ENCODE measurements at places on chromosomes 12 and 14.

GRCh38 chr12:117331691-117332090 lies 29.7 kb downstream of the NOS1 start:
- DNase-seq: no peak

DNA sequence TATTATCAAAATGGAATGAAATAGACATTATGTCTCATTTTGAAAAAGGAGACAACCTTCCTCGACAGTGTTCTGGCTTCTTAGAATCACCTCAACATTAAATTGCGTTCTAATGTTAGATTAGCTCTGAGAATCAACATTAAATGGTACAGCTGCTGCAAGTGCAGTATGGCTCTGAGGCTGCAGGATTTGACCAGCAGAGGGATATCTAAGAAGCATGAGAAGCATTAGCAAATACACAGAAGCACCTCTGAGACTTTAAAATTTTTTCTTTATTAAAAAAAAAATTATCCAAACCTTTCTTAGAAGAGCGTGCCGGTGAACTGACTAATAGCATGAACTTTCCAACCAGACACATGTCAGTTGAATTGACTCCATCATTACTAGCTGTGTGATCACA lies 253.4 kb upstream of the LRIG3 start:
- peak; percentile 43 for DNase-seq

DNA sequence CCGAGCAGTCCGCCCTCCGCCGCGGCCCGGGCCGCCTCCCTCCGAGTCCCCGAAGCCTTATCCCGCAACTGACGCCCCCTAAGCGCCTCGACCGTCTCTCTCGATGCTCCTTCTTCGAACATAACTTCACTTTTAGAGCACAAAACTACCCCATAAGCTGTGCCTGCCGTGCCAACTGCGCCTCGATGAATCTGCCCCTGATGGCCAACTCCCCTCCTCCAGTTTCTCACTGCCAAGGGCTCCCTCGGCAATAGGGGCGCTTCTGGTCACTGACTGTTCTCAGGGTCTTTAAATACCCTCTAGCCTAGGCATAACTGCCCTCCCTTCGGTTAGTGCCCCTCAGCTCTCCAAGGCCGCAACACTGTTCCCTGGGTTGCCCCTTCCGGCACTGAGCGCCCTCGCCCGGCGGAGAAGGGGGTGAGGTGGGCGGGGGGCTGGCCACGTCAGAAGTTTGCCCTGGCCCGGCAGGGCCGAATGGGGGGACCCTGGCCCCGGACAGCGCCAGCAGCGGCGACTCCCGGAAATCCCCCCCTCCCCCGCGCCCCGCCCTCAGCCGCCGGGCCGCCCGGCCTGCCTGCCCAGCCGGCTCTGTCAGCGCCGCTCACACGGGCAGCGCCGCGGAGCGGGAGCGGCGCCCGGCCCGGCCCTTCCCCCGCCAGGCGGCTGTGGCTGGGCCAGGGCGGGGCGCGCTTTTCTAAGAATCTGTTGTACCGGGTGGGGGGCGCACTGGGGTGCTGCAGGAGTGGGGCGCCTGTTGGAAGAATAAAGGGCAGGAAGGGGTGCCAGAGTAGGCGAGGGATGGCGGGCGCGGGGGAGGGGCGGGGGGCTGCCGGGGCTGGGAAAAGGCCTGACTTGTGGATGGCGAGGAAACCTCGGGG lies 10.6 kb downstream of the RARG start:
- peak; percentile 53 for DNase-seq

- DNase-seq: no peak
These were observed 188.1 kb downstream of the RGS6 start for GRCh38 chr14:72120315-72120714.

- DNase-seq: no peak
These were observed 395 bp upstream of the GNB3 start for GRCh38 chr12:6840330-6840729.

- DNase-seq: no peak
These were observed 487.5 kb downstream of the TMEM121 start for GRCh38 chr14:106013879-106014376.

- DNase-seq: no peak
These were observed 18.9 kb downstream of the ALDH2 start for GRCh38 chr12:111785651-111786050.

GRCh38 chr12:14946861-14947260 lies 8.5 kb upstream of the ERP27 start:
- DNase-seq: no peak

DNA sequence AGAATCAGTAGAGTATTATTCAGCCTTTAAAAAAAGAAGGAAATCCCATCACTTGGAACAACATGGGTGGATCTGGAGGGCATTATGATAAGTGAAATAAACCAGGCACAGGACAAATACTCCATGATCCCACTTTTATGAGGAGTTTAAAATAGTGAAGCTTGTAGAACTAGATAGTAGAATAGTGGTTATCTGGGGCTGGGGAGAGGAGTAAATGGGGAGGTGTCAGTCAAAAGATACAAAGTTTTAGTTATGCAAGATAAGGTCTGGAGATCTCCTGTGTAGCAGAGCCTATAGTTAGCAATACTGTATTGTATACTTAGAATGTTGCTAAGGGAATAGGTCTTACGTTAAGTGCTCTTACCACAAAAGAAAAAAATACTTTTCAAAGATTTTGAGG lies 64.9 kb downstream of the RIC8B start:
- no peak for DNase-seq

DNA sequence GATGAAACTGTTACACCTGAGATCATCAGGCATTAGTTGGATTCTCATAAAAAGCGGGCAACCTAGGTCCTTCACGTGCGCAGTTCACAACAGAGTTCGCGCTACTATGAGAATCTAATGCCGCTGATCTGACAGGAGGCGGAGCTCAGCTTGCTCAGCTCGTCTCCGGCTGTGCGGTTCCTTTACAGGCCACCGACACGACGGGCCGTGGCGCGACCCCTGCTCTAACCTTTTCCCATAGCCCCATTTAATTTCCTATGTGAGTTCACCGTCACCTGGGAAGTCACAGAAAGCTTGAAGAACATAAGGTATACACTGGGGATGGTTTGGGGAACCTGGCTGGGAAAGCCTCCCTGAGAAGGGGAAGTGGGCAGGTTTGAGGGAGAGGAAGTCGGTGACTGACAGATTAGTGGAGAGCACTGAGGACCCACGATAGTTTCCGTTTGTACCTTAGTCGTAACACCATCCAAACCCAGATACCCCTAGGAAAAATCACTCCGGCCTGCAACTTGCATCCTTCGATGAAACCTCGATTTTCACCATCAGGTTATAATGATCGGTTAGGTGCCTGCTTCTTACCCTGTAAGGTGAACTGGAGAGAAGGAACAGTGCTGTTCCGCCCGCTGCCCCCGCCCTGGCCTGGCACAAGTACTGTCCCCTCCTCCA lies 2.8 kb upstream of the AAAS start:
- DNase-seq: no peak

- no peak for DNase-seq
These were observed 9.2 kb downstream of the GABARAPL1 start for GRCh38 chr12:10221846-10222245.

DNA sequence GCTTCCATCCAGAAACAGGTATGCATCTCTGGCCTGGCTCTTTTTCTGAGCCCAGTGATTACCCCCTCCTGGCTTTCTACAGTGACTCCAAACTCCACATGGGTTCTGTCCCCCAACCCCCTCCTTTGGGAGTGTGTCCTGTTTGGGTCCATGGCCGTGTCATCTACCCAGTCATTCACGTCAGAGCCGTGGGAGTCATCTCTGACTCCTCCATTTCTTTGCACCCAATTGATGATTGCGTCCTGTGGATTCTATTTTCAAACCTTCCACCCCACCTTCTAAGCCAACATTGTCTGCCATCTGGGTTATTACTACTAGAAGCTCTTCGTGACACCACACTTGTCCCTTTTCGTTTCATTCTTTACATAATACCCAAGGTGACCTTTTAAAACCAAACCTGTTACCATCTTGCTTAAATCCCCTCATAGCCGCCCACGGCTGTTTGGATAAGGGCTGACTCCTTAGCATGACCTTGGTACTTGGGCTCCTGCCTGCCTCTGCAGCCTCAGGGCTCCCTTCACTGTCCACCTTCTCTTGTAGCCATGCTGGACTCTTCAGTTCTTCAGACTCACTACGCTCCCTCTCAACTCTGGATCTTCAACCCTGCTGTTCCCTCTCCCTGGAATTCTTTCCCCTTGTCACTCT lies 38.1 kb upstream of the NT5DC3 start:
- DNase-seq: no peak

GRCh38 chr12:85866986-85867776 lies 6.9 kb upstream of the NTS start:
- peak; percentile 56 for DNase-seq

DNA sequence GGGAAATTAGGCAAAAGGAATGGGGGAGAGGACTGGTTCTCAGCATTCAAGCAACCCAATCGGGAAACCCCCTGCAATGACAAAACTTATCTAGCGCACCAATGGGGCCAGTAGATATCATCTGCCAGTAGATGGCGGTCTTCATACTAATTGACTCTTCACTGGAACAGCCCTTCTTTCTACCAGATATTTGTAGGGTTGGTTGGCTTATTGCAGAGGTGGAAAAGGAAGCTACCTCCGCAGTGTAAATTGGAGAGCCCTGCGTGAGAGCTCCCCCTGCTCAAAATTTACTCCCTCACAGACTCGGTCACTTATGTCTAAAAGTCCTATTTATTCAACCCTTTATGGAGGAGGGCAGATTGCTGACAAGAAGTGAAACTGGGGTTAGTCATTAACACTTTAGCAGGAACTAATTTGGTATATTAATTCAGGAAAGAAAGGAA lies 166.1 kb upstream of the CCND2 start:
- no peak for DNase-seq

DNA sequence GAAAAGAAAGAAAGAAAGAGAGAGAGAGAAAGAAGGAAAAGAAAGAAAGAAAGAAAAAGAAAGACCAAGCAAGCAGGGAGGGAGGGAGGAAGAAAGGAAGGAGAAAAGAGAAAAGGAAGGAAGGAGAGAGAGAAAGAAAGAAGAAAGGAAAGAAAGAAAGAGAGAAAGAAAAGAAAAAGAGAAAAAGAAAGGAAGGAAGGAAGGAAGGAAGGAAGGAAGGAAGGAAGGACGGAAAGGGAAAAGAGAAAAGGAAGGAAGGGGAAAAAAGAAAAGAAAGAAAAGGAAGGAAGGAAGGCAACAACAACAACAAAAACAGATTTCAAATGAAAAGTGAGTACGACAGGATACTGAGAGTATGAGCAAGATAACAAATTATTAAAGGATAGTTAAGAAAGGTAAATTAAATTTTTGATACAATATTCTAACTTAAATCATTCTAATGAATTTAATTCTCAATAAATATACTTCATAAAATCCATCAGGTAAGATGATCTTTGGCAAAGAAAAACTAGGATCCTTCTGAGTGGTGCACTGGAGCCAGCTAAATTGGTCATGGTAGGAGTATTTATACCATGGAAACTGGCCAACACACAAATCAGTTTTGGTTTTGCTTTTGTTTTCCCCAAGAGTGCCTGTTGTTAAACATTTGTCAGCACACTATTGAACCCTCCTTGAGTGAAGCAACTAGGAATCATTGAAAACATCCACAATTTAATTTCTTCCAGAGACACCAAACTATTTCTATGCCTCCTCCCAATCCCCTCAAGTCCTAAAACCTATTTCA lies 56.1 kb upstream of the DYRK2 start:
- DNase-seq: no peak

DNA sequence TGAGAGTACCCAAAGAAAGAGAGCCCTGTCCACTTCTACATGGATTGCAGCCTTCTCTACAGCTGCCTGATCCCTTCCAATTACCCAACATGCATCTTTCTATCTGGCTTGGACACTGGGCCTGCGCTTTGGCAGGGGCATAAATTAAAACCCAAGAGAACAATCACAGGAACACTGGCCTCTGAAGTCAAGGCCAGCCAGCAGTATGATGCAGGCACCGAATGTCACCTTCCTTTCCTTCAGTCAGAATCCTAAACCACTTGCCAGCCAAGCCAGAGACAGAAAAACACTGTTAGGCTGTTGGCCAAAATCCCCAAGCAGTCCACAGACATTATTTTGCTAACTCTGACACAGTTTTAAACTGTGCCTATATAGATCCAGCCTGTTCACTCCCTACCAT lies 113.7 kb downstream of the DUSP6 start:
- DNase-seq: peak; percentile 24

- DNase-seq: no peak
These were observed 175.8 kb upstream of the BCL2L14 start for GRCh38 chr12:11894890-11895289.

DNA sequence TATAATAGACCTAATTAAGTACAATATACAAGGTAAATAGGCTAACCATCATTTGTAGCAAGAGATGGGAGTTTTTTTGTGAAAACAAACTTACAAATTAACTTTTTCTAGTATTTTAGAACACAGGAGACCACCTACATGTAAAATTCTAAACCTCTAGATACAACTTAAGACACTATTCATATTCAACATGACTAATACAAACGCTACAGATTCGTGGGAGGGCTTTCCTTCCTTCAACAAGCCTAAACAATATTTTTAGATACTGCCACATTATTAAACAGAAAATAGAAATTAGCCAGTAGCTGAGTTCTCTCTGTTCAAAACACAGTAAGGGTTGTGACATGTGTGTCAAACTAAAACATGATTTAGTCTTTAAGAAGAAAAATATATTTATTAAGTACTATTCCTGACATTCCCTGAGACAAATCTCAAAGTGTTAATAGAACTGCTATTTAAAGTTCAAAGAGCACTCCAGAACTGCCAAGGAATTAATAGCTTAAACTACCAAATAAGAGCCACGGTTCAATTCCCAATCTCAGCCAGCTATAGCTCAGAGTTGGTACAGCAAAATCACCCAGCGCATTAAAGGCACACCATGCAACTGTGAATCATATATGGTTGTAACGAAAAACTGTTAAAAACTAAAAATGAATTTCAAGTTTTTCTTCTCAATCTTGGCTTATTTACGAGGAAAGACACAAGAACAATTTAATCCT lies 10.7 kb downstream of the MED13L start:
- DNase-seq: no peak

DNA sequence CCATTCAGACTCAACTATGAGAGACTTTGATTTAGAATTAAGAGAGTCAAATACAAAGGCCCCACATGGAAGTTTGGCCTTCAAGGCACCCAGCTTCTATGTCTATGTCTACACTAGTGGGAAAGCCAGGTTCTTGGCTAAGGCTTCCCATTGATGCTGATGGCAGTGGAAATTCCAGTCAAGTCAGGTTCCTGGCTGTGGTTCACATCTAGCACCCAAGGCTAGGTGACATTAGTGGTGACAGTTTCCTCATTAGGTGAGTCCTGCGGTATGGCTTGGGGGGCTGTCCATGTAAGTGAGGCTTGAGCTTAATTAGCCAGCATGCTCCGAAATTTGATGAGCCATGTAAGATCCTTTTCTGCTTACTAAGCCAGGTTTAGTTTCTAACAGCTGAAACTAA lies 460.9 kb downstream of the RMST start:
- no peak for DNase-seq
